ENCODE measurements at places on chromosomes 2 and 18. TPM values are rescaled to one million over a fixed set of nuclear protein-coding genes. Genes with fewer than 3 reads are reported as not detected.

The WIPF1 gene
- total RNA-seq: 11.9 TPM

- peak; percentile 33 for DNase-seq
These were observed 399.2 kb downstream of the CPS1 start for GRCh38 chr2:210955591-210955990.

The ELOA2 gene
- total RNA-seq: not detected

The SULT1C4 gene
- not detected for total RNA-seq

The DGUOK gene
- 87.3 TPM for total RNA-seq

DNA sequence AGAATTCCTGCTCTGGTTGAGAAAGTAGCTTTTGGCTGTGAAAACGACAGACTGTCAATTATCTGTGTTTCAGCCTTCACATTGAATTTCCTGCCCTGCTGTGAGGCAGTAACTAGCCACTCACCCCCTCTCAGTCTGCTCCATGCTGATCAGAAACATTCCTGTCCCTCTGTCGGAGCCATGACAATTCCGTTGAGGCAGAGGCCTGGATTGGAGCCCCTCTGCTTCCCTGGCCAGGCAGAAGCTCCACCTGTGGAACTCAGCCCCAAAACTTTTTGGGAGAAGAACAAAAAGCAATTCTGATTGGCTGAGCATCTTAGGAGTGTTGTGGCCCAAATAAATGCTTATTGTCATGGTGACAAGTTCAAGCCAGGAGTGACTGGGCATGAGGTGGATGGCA, 60.0 kb downstream of the APOB start:
- DNase-seq: no peak

The SATB2 gene
- total RNA-seq: 10.3 TPM

- DNase-seq: no peak
These were observed 133.1 kb downstream of the EIPR1 start for GRCh38 chr2:3244486-3244885.

GRCh38 chr2:112750560-112750843, 13.9 kb downstream of the CKAP2L start:
- no peak for DNase-seq

DNA sequence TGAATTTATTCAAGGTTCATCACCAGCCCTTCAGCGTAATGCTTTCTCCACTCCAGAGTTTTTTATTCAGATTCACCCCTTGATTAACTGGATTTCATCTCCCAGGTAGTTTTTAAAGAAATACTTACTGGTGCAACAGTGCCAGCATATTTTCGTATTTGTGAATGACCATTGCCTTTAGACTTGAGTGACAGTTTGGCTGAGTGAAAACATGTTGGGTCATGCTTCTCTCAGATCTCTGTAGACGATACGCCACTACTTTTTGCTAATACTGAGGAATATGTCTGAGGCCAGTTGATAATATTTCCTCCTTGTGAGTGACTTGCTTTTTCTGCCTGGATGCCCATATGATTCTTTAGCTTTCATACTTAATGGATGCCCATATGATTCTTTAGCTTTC, 51.5 kb downstream of the CYP26B1 start:
- DNase-seq: no peak

The ATP8B1 gene
- 5.6 TPM for total RNA-seq

GRCh38 chr2:138107288-138107687, 143.0 kb downstream of the HNMT start:
- DNase-seq: peak; percentile 18

DNA sequence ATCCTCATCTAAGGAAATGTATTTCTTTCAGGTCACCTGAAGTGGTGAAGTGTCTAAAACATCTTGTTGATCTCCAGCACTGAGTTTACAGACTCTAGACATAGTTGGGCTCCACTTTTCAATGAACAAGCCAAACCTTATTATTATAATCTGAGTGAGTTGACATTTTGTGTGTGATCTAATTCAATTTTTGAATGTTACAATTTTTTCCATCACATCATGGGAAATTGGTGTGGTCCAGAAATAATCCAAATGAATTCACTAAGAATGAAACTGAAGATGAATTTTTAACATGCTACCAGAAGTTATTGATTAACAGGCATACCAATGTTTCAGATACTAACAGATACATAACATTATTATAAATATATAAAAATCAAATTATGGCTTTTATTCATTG, 75.6 kb upstream of the EFEMP1 start:
- no peak for DNase-seq

DNA sequence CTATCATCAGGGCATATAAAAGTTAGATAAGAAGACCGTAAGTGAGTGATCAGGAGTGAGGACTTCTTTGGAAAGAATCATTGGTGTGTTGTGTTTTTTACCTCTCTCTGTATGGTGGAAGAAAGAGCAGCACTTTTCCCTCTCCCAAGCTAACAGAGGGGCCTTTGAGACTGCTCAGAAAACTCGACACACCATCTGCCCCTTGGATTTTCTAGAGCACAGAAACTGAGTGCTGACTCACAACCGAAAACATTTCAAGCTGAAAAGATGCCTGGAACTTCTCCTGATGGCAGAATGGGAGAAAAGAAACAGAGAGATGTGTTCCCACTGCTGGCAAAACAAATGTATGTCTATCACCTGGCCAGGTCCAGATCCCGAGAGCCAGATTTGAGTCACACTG, 156.6 kb downstream of the DNAH7 start:
- DNase-seq: no peak

The LIMS2 gene
- 2.3 TPM for total RNA-seq

- DNase-seq: no peak
These were observed 48.2 kb upstream of the KIF5C start for GRCh38 chr2:148826791-148827190.

DNA sequence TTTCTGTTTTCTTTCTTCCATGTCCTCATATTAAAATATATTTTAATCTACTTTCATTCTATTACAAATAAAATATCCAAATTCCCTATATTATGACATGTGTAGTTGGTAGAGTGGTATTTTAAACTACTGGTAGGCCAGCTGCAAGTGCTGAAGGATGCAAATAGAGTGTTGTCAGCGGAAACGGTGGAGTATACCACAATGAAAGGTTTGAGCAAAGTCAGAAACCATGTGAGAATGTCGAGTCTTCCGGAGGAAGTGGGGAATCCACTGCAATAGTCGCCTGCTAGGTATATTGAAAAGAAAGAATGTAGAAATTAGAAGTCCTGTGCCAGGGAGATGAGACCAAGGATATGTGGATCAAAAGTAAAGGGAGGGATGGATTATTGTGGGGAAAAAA, 373.9 kb downstream of the DSEL start:
- no peak for DNase-seq

DNA sequence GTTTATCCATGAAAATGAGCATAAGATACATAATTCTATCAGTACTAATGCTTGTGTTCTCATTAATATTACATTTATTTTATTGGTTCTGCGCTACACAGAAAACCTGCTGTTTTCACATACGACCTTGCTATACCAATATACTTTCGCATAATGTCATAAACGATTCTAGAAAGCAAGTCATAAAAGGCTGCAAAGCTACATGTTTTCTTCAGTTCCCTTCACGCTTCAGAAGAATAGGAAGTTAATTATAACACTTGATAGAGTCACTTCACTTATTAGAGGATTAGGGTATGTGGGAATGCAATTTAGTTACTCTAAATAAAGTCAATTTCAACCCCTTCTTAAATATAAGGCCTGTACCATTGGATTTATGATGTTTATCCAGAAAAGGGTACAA, 29.0 kb downstream of the PSME4 start:
- no peak for DNase-seq

- peak; percentile 85 for DNase-seq
These were observed 3.1 kb upstream of the KYNU start for GRCh38 chr2:142874293-142874814.

DNA sequence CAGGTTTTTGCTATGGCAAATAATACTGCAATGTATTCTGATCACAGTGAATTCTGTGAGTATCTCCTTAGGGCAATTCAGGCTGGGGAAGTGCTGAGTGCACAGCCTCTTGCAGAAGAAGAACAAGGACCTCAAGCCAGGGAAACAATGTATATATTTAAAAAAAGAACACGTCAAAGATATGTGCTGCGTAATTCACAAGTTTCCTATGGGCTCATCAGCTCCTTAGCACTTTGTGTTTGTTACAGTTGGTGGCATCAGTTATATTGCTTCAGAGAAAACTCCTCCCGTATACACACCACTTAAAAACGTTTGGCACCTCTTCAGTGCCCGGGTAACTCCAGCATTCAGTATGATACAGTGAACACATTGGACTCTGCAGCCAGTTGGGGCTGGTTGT, 16.5 kb upstream of the MARCO start:
- no peak for DNase-seq

The IL1F10 gene
- total RNA-seq: not detected

All from LHCN-M2 (cell line).